Stimulated activated CD4-positive, alpha-beta T cell treated with anti-CD3 and anti-CD28 coated beads, Interleukin-2, amount 100 ng/mL, for 24 hours (primary cell): ENCODE measurements at places on chromosomes 11 and 22.

GRCh38 chr11:42169191-42169590 is 709.7 kb upstream of the LRRC4C start:
- no peak for DNase-seq

DNA sequence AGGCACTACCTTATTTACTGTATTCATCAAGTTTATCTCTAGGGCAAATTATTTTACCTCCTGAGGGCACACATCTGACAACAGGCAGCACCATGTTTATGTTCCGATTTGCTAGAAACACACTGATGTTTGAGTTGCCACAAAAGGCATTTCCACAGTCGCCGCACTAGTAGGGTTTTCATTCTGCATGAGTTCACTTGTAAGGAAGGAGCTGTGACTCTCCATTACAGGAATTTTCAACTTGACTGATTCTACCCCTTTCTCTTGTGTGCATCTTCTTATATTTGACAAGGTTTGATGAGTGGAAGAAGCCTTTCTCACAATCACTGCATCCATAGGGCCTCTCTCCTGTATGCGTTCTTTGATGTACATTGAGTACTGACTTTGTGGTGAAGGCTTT is 455.9 kb upstream of the CNTN5 start:
- no peak for DNase-seq

DNA sequence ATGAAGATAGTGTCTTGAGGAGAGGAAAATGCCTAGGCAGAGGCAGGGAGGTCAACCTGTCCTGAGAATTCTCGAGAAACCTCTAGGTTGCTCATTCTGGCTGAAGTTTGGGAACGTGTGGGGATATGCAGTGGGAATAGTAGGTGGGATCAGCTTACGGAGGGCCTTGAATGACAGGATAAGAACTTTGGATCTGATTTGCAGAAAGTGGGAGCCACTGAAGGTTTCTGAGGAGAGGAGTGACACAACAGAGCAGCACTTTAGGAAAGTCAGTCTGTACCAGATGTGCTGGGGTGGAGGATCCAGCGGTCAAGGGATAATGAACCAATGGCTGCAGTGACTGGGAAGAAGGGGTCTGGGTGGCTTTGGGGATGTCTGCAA is 2.4 kb downstream of the CD82 start:
- no peak for DNase-seq

GRCh38 chr11:46256540-46257001 is 20.9 kb upstream of the CREB3L1 start:
- no peak for DNase-seq

GRCh38 chr22:28297504-28297903 is 378.4 kb upstream of the PITPNB start:
- DNase-seq, result no peak

DNA sequence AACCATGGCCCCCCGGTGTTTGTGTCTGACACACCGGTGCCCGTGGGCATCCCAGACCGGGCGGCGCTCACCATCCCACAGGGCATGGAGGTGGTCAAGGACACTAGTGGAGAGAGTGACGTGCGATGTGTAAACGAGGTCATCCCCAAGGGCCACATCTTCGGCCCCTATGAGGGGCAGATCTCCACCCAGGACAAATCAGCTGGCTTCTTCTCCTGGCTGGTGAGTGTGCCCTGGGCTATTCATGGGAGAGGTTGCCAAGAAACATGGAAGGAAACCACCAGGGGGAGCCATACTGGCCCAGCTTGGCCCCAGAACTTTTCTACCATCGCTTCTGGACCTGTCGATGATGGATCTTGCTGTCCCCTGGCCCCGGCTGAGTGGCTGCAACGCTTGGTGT is 36.5 kb downstream of the PRDM11 start:
- DNase-seq, result no peak

- DNase-seq, result no peak
These were observed 7.9 kb downstream of the DDB2 start for GRCh38 chr11:47222696-47223095.

DNA sequence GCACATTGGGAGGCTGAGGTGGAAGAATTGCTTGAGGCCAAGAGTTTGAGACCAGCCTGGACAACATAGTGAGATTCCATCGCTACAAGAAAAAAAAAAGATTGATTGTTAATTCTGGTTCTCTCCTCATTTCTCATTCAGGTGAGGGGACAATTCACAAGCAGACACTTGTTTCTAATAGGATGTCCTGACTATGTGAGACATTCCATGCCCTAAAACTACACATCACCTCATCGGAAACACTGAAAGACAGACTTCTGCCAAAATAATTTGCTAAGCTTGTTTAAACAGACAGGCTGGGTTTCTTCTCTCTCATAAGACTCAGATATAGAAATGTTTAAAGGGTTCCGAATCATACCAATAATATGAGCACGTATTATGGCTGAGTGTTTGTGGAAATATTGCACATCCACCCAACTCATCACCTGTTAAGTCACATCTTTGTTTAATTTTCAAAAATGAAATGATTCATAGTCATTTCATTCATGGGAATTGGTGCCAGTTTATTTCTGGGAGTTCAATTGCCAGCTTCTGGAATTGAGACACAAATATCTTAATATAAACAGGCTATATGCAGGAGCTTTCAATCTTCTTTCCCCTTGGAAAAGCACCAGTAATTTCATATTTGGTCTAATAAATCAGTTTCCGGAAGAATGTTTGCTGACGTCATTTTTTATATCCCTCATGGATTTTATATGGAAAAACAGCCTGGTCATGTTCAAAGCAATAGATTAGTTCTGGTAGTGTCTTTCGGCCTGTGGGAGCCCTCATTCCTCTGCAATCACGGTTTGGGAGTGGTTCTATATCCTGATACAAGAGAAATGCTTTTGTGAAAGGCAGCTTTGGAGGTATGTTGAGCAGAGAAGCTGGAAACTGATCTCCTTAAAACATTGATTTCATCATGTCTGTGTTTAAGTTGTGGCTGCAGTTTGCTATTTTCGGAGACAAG is 87.0 kb downstream of the BDNF start:
- DNase-seq, result no peak

DNA sequence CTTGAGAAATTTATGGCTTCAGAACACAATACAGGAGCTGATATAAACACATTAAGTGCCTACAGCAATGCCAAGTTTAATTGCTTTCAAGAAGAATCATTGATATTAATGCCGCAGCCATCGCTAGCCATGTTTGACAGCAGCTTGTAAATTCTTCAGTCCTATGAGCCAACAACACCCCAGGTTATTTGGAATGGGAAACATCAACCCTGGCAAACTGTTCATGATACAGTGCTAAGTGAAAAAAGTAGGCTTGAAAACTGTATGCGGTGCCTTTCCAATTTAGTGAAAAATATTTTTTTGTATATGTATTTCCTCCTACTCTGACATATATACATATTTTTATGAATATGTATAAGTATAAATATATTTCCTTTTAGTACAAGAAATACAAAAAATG is 142.6 kb downstream of the CSNK2A3 start:
- no peak for DNase-seq

DNA sequence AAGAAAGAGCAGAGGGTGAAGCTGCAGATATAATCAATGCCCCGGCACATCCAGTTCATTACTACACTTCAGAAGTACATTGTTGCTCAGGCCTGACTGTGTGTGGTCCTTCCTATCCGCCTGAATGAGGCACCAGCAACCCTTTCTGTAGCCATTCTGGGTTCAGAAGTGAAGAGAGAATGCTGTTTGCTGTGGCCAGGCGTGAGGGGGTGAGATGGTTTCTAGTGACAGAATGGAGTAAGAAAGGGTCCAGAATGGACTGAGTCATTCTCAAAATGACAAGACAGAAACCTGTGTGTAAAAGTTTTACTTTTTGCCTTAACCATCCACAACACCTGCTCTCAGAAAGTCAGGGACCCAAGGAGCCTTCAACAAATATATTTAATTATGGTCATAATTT is 334.8 kb downstream of the GUCY1A2 start:
- no peak for DNase-seq

- DNase-seq, result no peak
These were observed 14.6 kb downstream of the IL10RA start for GRCh38 chr11:118000850-118001228.

DNA sequence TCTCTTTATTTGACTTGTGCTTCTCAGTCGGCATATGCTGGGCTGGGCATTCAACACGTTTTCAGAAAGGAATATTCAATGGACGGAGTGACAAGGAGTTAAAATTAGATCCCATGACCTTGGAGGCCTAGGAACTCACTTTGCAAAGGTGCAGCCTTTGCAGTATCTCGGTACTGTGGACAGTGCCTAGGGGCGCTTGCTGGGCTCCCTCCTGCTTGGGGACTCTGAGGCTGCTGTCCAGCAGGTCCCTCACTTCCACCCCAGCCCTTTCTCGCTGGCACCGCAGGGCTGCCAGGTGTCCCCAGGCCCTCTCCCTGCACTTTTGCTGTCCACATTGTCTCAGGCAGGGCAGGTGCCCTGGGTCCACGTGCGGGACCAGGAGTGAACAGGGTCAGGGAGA is 255.5 kb upstream of the B3GAT1 start:
- no peak for DNase-seq

GRCh38 chr11:93278976-93279375 is 51.6 kb upstream of the DEUP1 start:
- DNase-seq, result no peak

- DNase-seq, result no peak
These were observed 470 bp downstream of the NUMA1 start for GRCh38 chr11:72079819-72080325.

DNA sequence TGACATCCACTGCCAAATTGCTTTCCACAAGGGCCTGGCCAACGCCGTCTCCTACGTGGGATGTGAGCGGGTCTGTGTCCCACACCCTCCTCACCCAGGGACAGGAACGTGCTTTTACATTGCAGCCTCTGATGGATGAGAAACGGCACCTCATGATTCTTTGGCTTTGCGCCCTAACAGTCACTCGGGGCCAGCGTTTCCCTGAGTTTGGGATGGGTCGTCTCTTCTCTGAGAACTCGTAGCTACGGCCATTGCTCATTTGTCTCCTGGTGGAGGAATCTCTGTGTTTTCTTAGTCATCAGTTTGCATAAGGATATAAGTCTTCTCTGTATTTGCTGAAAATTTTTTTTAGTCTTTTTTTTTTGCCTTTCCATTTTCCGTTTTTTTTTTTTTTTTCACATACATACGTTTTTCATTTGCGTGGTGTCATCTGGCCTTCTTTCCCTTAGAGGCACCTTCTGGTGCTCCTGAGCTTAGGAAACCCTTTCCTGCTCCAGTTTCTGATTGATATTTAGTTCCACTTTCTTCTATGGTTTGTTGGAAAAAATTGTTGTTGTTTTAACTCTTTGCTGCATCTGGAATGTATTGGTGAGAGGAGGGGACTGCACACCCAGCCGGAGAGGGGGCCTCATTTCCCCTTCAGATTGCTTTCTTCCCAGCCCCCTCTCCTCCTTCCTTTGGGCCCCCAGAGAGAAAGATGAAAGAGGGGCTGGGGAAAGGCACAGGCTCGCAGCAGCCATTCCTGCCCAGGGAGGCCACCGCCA is 12.0 kb downstream of the TNNT3 start:
- no peak for DNase-seq

DNA sequence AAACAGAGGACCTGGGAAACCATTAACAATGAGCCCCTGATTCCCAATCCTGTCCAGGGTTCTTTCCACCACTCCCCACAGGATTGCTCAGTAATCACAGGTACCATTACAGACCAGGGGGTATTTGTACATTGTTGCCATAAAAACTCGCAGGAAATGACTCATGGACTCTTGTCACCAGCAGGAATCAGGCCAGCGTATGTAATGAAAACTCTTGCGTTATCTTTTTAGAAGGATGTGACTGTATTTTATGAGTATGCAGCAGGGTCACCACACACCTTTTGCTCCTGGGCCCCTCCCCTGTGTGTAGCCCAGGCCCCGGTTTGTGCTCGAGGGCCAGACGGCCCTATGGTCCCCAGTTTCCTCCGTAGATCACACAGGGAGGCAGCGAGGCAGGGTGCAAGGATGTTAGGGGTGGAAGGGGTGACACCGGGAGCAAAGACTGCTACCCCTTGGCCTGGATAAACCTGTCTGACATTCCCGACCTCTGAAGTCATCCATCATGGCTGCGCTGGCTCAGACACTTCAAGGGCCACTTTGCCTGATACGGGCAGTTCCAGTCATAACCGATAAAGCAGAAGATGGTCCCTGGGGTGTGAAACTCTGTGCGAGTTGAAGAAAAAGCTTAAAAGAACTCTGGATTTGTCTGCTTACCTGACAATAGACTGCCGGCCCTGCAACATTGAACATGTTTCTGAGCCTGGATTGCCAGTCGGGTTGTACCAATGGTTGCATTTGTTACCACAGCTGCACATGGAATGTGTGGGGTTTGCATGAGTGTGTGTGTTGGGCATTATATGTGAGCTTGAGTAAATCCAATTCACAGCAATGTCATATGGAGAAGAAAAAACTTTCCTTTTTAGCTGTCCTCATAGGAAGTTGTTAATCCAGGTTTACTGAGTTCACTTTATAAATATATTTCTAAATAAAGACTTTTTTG is 56.9 kb downstream of the MICAL2 start:
- peak; percentile 36 for DNase-seq

GRCh38 chr11:86184728-86185380 is 59.7 kb upstream of the EED start:
- DNase-seq, result no peak

DNA sequence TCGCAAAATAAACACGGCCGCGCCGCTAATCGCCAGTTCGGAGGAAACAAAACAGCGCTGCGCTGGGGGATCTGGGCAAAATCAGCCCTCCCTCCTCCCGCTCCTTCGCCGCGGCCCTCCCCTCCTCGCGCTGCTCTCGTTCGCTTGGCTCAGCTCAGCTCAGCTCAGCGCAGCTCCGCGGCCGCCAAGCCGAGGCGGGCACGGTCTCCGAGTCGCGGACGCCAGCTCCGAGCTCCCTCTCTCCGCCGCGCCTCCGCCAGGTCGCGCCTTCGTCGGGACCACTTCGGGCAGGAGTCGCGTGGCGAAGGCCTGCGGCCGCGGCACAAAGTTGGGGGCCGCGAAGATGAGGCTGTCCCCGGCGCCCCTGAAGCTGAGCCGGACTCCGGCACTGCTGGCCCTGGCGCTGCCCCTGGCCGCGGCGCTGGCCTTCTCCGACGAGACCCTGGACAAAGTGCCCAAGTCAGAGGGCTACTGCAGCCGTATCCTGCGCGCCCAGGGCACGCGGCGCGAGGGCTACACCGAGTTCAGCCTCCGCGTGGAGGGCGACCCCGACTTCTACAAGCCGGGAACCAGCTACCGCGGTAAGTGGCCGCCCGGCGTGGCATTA is at the start of gene SPON1:
SPON1 (plus strand) TSS at position 162 of the 607 bp plus-strand sequence; CDS start at position 344, 182 bp downstream.
- peak; percentile 51 for DNase-seq

DNA sequence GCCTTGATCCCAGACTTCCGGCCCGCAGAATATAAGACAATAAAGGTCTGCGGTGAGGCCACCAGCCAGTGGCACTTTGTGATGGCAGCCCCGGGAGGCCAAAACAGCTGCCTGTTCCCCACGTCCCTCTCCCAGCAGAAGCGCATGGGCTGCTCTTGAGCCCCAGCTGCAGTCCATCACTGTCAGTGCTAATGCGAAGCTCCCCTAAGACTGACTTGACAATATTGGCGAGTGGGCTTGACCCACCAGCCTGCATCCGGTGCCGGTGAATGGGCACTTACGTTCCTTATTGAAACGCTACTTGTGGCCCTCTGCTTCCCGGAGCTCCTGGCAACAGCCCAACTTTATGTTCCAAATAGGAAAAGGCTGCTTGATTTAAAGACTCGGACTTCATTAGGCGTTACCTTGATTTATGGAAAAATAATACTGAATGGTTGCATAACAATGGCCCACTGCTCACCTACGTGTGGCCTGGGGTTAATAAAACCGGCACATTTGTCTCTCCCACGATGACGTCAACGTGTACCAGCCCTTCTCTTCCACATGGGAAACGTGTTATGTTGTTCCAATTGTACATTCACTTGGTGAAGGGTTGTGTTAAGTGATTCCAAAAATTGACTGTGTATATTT is 93.4 kb upstream of the SEPTIN5 start:
- no peak for DNase-seq

GRCh38 chr11:27699926-27700350 is 317 bp downstream of the BDNF start:
- DNase-seq, result no peak

GRCh38 chr11:127451861-127452260 is 451.3 kb upstream of the KIRREL3 start:
- DNase-seq, result no peak
